ENCODE measurements at places on chromosomes 2 and 18. TPM values are rescaled to one million over a fixed set of nuclear protein-coding genes. Genes with fewer than 3 reads are reported as not detected.
A peak's percentile ranks its signal among the peaks of the same experiment; 100 is the strongest.

GRCh38 chr2:233422649-233423551 lies 68.6 kb downstream of the DGKD start:
- DNase-seq: no peak
- no peaks in the 10 kb centered on the region for H3K36me3 ChIP-seq
- H3K4me1 ChIP-seq: peaks cover 12% of the 10 kb centered on the region
- no peaks in the 10 kb centered on the region for H3K27me3 ChIP-seq
- no peak overlapping the region for H3K4me3 ChIP-seq
- H3K27ac ChIP-seq: no peak overlapping the region

DNA sequence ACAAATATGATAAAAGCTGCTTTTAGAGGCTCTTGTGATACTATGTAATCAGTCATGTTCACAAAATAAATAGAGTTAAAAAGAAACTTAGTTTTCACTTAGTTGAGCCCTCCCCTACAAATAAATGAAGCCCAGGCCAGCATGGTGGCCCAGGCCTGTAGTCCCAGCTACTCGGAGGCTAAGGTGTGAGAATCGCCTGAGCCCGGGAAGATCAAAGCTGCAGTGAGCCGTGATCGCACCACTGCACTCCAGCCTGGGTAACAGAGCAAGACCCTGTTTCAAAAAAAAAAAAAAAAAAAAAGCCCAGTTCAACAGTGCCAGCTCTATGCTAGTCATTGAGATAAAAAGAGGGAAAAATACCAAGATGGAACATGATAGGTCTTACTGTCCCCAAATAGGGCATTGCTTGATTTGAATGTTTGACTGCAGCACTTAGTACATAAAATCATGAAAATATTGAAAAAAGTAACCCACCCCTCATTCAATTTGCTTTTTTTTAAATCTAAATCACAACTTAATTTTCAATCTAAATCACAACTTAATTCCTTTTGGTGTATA lies 1.5 kb downstream of the ASNSD1 start:
- H3K36me3 ChIP-seq: peaks cover 35% of the 10 kb centered on the region
- H3K4me3 ChIP-seq: peak overlapping the region; percentile 93
- peaks cover 6% of the 10 kb centered on the region for H3K4me1 ChIP-seq

DNA sequence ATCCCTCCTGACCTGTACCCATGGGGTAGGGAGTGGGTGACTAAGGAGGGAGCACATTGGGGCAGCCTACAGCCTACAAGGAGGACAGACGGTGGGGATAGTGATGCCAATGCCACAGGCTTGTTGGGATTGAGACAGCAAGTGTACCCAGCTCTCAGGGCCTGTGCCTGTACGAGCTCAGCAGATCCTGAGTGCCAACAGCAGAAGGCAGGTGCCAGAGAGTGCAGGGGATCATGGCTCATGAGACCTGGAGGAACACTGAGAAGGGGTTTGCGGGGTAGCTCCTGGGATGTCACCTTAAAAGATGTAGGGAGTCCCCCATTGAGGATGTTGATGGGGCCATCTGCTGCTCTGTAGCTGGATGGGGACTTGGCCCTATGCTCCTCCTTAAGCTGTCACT lies 10.3 kb upstream of the SNED1 start:
- H3K4me3 ChIP-seq: no peak overlapping the region
- no peaks in the 10 kb centered on the region for H3K36me3 ChIP-seq
- no peak for DNase-seq

DNA sequence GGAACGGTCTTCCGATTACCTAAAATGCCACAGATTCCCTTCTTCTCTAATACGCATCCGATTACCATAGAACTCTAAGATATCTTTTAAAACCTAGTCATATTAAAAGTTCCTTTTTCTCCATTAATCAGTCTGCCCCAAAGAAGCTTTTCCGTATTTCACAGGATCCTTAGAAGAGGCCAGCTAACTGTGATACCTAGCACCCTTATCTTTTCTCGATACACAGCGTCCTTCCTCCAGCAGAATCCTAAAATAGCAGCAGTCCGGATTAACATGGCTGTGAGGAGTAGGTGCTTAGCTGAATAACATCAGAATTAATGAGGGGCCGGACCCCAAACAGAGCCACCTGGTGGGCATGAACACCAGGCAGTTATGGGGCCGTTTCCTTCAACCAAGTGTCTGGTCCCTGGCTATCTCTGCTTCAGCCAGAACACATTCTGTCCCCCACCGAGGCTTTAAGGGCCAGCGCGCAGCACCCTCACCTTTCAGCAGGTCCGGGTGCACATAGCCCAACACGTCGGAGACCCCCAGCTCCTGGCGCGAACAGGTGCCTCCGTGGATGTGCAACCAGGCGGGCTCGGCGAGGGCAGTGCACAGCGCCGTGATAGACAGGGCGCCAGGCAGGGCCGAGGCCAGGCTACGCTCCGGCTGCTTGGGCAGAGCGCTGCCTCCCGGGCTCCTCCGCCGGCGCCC lies 995 bp downstream of the TMEM127 start:
- peak; percentile 69 for DNase-seq
- no peaks in the 10 kb centered on the region for H3K27me3 ChIP-seq
- H3K4me1 ChIP-seq: peaks cover 28% of the 10 kb centered on the region
- peak overlapping the region; percentile 73 for H3K4me3 ChIP-seq

- DNase-seq: no peak
- H3K36me3 ChIP-seq: no peaks in the 10 kb centered on the region
- H3K27me3 ChIP-seq: no peaks in the 10 kb centered on the region
- H3K27ac ChIP-seq: no peak overlapping the region
- H3K4me3 ChIP-seq: no peak overlapping the region
Measured at GRCh38 chr2:96787411-96787810, 26.7 kb downstream of the CNNM4 start.

DNA sequence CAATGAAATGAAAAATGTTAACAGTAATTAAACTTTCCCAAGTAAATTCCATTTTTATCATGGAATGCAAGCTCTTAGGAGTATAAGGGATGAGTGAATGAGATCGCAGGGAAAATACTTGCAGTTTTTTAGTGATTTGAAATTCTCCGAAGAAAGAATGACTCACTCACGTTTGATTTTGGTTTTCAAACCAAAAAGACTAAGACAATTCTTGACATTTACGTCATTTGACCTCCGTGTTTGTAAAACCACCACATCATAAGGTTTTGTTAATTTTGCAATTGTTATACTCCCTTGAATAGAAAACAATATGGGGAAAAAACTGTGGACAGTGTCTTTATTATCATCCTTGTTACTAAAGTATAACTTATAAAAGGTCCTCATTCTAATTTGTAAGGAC lies 29.4 kb downstream of the COL4A4 start:
- H3K36me3 ChIP-seq: no peaks in the 10 kb centered on the region
- H3K4me1 ChIP-seq: no peaks in the 10 kb centered on the region
- no peak for DNase-seq
- no peak overlapping the region for H3K4me3 ChIP-seq
- no peak overlapping the region for H3K27ac ChIP-seq

DNA sequence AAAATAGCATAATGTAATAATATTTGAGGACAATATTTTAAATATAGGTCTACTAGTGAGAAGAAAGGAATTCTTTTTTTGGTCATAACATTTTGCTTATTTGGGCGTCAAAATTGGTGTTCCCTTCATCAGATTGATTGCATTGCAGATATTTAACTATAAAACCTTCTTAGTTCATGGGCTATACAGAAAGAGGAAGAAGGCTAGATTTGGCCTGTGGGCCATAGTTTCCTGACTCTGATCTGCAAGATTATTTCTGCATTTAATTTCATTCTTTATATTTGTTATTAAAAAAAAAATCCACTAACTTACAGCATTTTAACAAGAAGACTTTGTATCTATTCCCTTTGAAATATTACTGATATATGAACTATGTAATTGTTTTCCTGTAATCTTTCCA lies 31.9 kb downstream of the PIKFYVE start:
- no peaks in the 10 kb centered on the region for H3K27me3 ChIP-seq
- no peak overlapping the region for H3K4me3 ChIP-seq
- H3K27ac ChIP-seq: no peak overlapping the region
- H3K4me1 ChIP-seq: no peaks in the 10 kb centered on the region

GRCh38 chr18:28584731-28585130 lies 407.8 kb upstream of the CDH2 start:
- H3K27ac ChIP-seq: peak overlapping the region; percentile 61
- no peaks in the 10 kb centered on the region for H3K27me3 ChIP-seq

DNA sequence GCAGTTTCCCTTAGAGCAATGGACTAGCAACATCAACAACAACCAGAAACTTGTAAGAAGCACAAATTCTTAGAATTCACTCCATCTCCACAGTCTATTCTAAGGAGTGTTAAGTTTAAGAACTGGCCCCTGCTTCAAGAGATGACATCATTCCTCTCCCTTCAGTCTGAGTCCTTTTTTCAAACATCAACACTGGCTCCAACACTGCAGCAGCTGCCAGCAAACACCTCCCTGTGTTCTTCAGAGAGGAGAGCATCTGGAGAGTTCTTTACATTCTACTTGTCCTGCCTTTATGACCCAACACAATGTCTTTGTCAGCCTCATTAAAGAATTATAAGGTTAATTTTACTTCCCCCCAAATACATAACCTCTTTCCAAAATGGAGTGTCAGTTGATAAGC lies 122.3 kb downstream of the HNMT start:
- H3K27ac ChIP-seq: no peak overlapping the region
- peaks cover 8% of the 10 kb centered on the region for H3K4me1 ChIP-seq
- DNase-seq: no peak
- H3K4me3 ChIP-seq: no peak overlapping the region

DNA sequence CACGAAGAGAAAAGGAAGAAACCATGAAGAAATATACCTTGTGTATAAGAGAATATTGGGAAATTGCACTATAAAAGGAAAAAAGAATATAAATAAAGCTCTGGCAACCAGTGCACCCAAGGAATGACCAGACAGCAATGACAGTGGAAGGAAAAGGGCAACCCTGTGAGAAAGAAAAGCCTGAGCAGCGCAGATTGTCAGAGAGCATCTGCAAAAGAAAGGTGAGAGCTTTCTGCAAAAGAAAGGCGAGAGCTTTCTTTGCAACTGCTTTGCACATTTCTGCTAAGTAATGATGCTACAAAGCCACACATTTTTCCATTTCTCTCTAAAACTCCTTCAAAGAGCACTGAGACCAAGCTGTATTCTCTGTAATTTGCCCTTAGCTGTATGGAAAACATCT lies 83.6 kb downstream of the CTNNA2 start:
- no peaks in the 10 kb centered on the region for H3K4me1 ChIP-seq
- no peaks in the 10 kb centered on the region for H3K27me3 ChIP-seq
- no peak overlapping the region for H3K4me3 ChIP-seq
- no peak overlapping the region for H3K27ac ChIP-seq

- no peaks in the 10 kb centered on the region for H3K36me3 ChIP-seq
- peak overlapping the region; percentile 38 for H3K4me3 ChIP-seq
- peaks cover 42% of the 10 kb centered on the region for H3K4me1 ChIP-seq
Measured at GRCh38 chr2:18991177-18992168, 366.9 kb downstream of the OSR1 start.

GRCh38 chr2:118251427-118251826 lies 163.2 kb downstream of the INSIG2 start:
- no peak for DNase-seq
- no peaks in the 10 kb centered on the region for H3K36me3 ChIP-seq
- H3K27ac ChIP-seq: no peak overlapping the region
- no peaks in the 10 kb centered on the region for H3K4me1 ChIP-seq
- H3K27me3 ChIP-seq: no peaks in the 10 kb centered on the region

DNA sequence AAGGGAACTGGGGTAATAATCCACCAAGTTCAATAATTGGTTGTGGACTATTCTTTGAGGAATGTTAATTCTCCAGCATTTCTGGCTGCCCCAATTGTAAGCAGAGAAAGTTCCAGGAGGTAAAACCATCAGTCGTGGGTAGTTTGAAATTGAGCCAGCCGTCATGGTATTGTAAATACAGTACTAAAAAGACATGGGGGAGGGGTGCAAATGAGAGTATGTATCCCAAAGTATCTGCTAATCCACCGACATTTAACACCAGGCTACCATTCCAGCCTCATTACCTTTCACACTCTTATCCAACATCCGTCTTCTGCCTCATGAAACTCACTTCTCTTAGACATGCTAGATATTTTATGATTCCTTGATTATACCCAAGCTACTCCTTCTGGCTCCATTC lies 507.9 kb downstream of the ERBB4 start:
- no peak overlapping the region for H3K4me3 ChIP-seq
- no peaks in the 10 kb centered on the region for H3K36me3 ChIP-seq
- H3K4me1 ChIP-seq: peaks cover 55% of the 10 kb centered on the region

- no peak overlapping the region for H3K27ac ChIP-seq
- H3K4me1 ChIP-seq: no peaks in the 10 kb centered on the region
Measured at GRCh38 chr18:33097126-33097525, 324.3 kb upstream of the KLHL14 start.

- no peaks in the 10 kb centered on the region for H3K36me3 ChIP-seq
- no peak for DNase-seq
- no peak overlapping the region for H3K4me3 ChIP-seq
Measured at GRCh38 chr2:222736924-222737323, 65.5 kb downstream of the MOGAT1 start.

DNA sequence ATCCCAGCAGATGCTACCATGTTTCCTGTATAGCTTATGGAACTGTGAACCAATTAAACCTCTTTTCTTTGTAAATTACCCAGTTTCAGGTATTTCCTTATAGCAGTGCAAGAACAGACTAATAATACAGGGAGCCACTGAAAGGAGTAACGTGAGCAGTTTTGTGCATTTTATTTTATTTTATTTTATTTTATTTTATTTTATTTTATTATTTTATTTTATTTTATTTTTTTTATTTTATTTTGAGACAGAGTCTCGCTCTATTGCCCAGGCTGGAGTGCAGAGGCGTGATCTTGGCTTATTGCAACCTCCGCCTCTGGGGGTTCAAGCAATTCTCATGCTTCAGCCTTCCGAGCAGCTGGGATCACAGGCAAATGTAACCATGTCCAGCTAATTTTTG lies 156.3 kb upstream of the MSH6 start:
- DNase-seq: no peak
- H3K4me3 ChIP-seq: no peak overlapping the region
- no peak overlapping the region for H3K27ac ChIP-seq
- H3K4me1 ChIP-seq: peaks cover 3% of the 10 kb centered on the region

DNA sequence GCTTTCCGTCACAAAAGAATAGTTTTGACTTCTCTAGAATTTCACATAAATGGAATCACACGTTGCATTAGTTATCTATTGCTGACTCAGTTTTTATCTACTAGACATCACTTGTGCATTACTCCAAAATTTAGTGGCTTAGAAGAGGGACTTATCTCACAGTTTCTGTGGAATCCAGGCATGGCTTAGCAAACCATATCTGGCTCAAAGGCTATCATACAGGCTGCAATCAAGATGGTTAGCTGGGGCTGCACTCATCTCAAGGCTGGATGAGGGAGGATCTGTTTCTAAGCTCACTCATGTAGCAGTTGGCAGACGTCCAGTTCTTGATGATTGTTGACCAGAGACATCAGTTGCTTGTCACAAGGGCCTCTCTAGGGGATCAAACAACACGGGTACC lies 6.6 kb upstream of the DSC3 start:
- no peaks in the 10 kb centered on the region for H3K4me1 ChIP-seq
- DNase-seq: no peak
- no peaks in the 10 kb centered on the region for H3K36me3 ChIP-seq
- no peak overlapping the region for H3K4me3 ChIP-seq
- no peak overlapping the region for H3K27ac ChIP-seq

The ARHGAP25 gene
- polyA plus RNA-seq: not detected

The STARD7 gene
- 36.1 TPM for polyA plus RNA-seq

The PID1 gene
- polyA plus RNA-seq: 0.16 TPM

The POTEC gene
- not detected for polyA plus RNA-seq

The SCN3A gene
- 0.33 TPM for polyA plus RNA-seq

The RAB11FIP5 gene
- 17.1 TPM for polyA plus RNA-seq

The PLB1 gene
- 0.10 TPM for polyA plus RNA-seq

The TMSB10 gene
- polyA plus RNA-seq: 7,920 TPM

The NPPC gene
- polyA plus RNA-seq: not detected

The LRP1B gene
- 0.28 TPM for polyA plus RNA-seq

The ACMSD gene
- polyA plus RNA-seq: not detected

The SNTG2 gene
- polyA plus RNA-seq: not detected

The MRPS9 gene
- polyA plus RNA-seq: 27.9 TPM

The ALPG gene
- polyA plus RNA-seq: not detected

Measured in SK-N-SH (cell line).